ENCODE measurements at places on chromosomes 11 and 22.
A peak's percentile ranks its signal among the peaks of the same experiment; 100 is the strongest.

DNA sequence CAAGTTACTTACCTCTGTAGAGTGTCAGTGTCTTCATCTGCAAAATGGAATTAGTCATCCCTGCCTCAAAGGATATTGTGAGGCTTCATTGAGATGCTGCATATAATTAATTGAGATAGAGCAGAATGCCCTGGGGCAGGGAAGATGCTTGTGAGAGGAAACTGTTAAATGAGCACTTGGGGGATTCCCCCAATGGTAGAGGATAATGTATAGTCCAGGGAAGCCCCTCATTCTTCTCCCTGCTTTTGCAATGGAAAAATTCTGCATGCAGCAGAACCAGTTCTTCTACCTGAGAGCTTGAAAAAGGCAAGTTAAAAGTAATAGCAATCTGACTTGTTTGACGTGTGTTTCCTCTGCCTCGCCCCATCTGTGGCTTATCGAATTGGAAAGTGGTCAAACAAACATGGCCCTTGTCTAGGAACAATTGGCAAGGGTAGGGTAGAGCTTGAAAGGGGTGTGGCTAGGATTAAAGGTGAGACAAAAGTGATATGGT is 90.9 kb downstream of the NAV2 start:
- no peak for DNase-seq

GRCh38 chr22:46068593-46069491 is 81.5 kb upstream of the PPARA start:
- DNase-seq, result no peak

DNA sequence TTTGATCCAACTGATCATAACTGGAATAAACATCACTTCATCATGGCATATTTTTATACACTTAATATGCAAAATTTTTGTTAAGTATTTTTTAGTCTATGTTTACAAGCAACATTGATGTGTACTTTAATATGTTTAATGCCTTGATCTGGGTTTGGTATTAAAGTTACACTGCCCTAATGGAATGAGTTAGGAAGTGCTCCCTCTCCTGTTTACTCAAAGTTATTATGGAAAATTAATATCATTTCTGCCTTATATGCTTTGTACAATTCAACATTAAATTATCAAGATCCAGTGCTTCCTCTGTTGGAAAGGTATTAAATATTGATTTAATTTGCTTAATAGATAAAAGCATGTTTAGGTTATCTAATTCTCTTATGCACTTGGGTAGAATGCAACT is 927.3 kb upstream of the RAG2 start:
- no peak for DNase-seq

GRCh38 chr11:19091366-19091765 is 25.6 kb upstream of the ZDHHC13 start:
- DNase-seq, result no peak

- no peak for DNase-seq
Measured at GRCh38 chr11:88555018-88555828, 217.7 kb upstream of the CTSC start.

DNA sequence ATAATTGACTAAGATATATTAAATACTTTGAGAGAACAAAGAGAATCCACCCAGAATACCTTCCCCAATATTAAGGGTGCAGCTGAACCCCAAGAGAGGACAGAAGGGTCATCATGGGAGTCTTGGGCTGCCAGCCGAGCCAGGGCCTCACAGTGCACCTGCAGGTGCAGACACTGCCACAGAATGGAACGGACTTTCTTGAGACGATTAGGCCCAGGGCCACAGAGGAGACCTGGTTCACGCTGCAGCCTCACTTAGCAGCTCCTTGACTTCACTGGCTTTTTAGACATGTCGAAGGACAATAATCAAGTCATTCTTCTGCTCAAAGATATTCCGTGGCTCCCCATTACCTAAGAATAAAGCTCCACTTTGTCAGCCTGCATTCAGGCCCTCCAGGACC is 100.6 kb downstream of the PHF21B start:
- DNase-seq, result no peak

- no peak for DNase-seq
Measured at GRCh38 chr11:44305026-44305469, 4.9 kb downstream of the ALX4 start.

- no peak for DNase-seq
Measured at GRCh38 chr11:64253481-64253880, 2.2 kb downstream of the PLCB3 start.

DNA sequence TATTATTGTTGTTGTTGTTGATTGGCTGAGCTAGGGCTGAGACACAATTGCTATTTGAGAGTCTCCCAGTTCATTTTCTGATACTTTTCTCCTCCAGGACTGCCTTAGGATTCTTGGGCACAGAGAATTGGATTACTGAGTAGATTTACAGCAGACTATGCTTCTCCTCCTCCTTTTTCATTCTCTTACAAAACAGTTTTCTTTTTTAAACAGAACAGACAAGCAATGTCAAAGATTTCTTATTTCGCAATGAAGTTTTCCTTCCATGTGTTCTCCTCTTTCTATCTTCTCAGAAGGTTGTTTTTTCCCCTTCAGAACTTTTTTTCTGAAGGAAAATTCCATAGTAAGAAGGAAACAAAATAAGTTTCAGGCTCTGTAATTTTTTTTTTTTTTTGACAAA is 19.8 kb upstream of the TIMP3 start:
- DNase-seq, result no peak

DNA sequence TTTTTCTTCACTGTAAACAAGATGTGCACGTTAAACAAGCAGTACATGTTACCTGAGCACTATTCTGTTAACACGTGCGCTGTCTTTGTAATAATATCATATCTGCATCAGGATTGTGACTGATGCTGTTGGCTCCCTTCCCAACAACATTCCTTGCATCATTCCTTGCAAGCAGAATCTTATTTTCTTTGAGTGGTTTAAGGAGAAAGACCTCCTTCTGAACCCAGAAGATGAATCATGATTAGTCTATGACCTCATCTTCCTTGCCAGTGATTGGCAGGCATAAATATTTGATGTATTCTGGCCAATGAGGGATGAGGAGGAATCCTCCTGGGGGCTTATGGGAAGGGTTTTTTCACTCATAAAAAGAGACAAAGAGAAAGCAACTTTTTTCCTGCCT is 46.2 kb downstream of the C11orf71 start:
- DNase-seq, result no peak

- DNase-seq, result no peak
Measured at GRCh38 chr11:36033082-36033751, 89.4 kb downstream of the LDLRAD3 start.

DNA sequence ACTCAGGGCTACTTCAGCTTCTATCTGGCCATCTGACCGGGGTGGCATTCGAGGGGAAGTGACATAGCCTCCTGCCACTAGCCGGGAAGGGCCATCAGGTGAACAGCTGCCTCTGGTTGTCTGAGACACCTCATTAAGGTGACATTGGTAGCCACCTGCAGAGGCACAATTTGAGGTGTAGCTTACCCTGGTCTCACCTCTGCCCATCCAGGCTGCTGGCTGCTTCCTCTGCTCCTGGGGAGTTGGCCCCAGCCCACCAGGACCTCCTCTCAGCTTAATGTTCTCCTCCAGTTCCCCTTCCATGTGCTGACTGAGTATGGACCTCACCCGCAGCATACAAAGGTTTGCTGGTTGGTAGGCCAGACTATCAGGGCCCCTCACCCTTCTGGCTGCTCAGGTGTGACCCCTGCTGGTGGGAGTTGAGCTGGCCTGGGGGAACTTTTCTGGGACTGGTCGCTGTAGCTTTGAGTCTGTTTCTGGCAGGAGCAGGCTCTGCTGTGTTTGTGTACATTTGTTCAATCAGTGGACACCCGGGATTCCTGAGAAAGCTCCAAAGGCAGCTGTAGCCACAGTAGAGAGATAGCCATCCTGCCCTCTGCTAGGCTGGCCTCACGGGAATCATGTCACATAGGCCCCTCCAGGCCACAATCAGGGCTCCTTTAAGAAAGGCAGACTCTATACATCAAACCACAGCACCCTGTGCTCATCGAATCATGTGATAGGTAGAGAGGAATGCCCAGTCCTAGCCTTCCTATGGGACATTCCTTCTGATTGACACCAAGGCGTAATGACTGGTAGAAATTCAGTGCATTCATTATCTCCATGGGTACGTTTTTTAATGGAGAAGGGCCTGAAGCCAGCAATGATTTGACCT is 295.1 kb upstream of the PLET1 start:
- DNase-seq, result peak; percentile 59

DNA sequence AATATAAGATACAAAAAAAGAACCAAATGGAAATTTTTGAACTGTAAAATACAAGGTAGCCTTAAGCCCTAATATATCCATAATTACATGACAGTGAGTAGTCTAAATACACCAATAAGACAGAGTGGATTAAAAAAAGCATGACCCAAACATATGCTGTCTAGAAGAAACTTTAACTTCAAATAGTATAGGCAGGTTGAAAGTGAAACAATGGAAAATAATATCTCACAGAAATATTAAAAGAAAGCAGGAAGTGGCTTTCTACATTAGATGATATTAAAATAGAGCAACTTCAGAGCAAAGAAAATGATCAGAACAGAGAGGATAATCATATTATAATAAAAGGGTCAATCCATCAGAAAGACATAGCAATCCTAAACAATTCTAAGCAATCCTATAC is 21.8 kb downstream of the DCUN1D5 start:
- DNase-seq, result peak; percentile 7

GRCh38 chr11:60836866-60837515 is 4.9 kb upstream of the CCDC86 start:
- DNase-seq, result no peak

DNA sequence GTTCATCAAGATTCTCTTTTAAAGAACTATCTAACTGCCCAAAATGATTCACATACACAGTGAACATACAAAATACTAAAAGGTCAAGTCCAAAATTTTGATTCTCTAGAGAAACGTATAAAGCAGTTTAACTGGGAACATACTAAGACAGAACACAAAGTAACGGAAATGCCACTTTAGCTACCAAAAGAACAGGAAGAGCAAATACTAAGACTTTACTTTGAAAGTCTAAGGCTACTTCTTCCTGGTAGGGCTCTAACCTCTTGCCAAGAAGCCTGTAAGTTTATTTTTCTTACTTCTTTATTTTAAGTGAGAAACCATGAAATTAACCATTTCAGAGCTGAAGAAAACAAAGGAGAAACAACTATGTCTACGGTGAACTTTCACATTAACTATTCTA is 6.2 kb downstream of the PICALM start:
- peak; percentile 56 for DNase-seq

DNA sequence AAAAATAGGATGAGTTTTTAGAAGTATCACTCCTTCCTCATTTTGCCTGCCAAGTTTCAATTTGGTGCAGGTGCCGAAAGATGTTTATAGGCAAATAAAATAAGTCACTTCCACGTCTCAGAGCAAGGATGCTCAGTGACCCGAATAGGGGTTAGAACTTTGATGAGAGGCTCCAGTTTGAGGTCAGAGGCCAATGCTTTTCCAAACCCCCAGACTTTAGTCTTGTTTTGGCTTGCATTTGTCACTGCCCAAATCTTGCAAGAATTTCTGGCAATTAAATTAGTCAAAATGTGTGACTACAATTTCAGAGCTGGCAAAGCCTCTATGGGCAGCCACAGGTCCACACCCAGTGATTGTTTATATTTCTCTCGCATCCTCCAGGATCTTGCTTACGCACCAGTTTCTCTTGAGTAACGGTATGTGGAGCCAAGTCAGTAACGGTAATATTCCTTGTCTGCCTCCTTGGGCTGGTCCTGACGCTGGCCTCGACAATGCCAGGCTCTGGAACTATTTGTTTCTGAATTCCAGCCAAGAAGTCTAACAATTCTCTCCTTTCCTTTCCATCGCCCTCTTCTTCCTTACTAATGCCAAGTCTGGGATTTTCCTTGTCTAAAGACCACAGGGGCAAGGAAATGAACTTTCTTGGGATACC is 9.9 kb upstream of the NUP160 start:
- no peak for DNase-seq

- DNase-seq, result no peak
Measured at GRCh38 chr11:15993345-15993744, 363.0 kb downstream of the SOX6 start.

GRCh38 chr11:61325649-61326414 is 7.1 kb downstream of the DDB1 start:
- no peak for DNase-seq

GRCh38 chr22:22372086-22372485 is 127.5 kb downstream of the VPREB1 start:
- DNase-seq, result no peak

GRCh38 chr11:104183593-104183992 is 19.6 kb upstream of the PDGFD start:
- DNase-seq, result no peak

DNA sequence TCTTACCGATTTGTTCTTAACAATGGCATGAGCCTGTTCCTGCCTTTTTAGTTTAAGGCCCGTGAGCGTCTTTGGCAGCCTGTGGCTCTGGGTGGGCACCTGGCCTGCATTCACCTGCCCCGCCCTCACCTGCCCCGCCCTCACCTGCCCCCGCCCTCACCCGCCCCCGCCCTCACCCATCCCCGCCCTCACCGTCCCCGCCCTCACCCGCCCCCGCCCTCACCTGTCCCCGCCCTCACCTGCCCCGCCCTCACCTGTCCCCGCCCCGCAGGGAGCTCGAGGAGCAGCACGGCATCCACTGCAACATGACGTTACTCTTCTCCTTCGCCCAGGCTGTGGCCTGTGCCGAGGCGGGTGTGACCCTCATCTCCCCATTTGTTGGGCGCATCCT is 14.2 kb downstream of the GATD1 start:
- no peak for DNase-seq

DNA sequence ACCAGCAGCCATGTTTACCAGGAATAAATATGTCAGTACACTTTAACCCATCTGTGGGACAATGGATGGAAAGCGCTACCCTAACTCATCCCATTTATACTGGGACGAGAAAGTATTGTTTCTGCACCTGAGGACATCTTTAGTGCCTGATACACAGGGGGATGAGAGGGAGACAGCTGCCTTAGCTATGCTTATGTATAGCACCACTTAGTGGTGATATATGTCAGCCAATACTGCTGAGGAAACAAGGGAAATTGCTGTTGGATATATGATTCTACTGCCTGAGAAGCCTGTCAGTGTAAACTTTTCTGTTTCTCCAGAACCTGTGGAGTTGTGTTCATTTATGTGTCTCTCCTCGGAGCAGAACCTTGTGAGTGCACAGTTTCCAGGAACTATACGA is 13.3 kb upstream of the CEP295 start:
- no peak for DNase-seq

- DNase-seq, result no peak
Measured at GRCh38 chr11:36227044-36227443, 62.2 kb downstream of the COMMD9 start.

GRCh38 chr22:17113600-17113999 is 7.6 kb downstream of the TMEM121B start:
- no peak for DNase-seq

Measured in CD4-positive, alpha-beta T cell treated with Interleukin-15 for 4 hours (primary cell).